Stomach (tissue), 19 donors: ENCODE measurements at places on chromosomes 5 and 9.

DNA sequence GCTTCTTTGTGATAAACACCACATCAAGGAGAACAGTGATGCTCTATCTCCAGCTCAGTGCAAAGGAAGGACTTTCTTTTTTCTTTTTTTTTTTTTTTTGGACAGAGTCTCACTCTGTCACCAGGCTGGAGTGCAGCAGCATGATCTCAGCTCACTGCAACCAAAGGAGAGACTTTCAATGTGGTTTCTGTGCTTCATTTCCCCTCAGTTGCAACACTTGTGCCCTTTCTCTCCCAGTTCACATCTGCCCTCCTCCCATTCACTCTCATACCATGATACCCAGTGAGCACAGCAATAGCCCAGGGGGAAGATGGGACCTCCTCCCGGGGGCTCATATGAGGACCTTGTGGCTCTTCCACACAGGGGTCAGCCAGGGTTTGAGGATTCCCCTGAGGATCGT, 110.0 kb downstream of the MTRR start:
- H3K36me3 ChIP-seq, result no peaks in the 10 kb centered on the region
- no peaks in the 10 kb centered on the region for H3K27me3 ChIP-seq
- DNase-seq, result no peak
- H3K4me3 ChIP-seq, result no peak overlapping the region
- H3K27ac ChIP-seq, result no peak overlapping the region

- H3K4me1 ChIP-seq, result no peaks in the 10 kb centered on the region
- no peak for DNase-seq
- H3K36me3 ChIP-seq, result no peaks in the 10 kb centered on the region
- H3K27me3 ChIP-seq, result no peaks in the 10 kb centered on the region
- no peak overlapping the region for H3K27ac ChIP-seq
Measured at GRCh38 chr5:108025957-108026356, 355.2 kb upstream of the EFNA5 start.

DNA sequence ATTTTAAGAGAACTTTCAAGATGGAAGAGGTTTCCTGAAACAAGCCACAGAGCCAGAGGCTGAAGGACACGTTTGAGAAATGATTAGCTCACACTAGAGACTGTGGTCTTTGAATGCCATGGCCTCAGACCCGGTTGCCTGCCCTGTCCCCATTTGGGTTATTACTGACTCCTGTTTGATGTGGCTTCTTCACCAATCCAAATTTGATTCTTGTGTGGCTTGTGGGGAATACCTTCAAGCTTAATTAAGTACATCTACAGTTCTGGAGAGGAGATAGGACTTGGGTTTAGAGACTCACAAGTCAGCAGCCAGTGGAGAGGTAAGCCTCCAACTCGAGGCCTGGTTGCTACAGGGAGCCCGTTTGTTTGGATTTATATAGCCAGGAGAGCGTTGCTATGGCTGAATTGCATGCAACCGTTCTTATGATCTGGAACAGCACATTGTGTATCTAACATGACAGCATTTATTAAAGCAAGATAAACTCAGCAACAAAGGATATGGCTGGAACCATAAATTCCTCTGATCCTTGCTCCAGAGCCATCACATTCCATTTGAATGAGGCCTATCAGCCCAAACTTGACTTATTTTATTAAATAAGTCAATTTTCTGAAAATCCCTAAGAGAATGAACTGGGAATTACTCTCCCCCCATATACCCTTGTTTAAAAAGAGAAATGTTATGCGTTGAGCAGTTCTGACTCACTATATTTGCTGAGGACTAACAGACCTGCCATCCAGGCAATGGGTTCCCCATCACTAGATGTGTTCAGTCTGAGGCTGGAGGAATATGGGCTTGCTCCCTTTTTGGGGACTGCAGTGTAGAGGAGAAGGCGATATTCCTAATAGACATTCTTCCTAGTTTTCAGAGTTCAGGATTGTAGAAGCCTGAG, 88.4 kb upstream of the TNFSF8 start:
- no peak overlapping the region for H3K4me3 ChIP-seq
- H3K4me1 ChIP-seq, result no peaks in the 10 kb centered on the region
- peak overlapping the region; percentile 56 for H3K27ac ChIP-seq

DNA sequence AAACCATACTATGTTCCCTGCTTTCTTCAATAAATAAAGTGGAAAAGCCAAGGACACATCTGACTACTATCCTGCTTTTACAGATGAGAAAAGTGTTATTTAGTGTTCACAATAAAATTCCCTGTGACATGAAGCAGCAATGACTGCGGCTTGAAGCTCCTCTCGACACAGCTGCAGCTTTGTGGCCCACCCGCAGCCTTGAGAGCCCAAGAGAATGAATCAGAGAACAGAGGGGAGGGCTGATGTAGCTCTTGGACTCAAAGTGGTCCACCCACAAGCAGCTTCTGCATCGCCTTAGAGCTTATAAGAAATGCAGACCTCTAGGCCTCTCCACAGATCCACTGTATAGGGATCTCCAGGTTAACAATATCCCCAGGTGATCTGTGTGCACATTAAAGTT, 181.3 kb upstream of the GNA14 start:
- no peak for DNase-seq
- no peaks in the 10 kb centered on the region for H3K4me1 ChIP-seq
- no peak overlapping the region for H3K4me3 ChIP-seq
- no peaks in the 10 kb centered on the region for H3K36me3 ChIP-seq
- no peaks in the 10 kb centered on the region for H3K27me3 ChIP-seq

DNA sequence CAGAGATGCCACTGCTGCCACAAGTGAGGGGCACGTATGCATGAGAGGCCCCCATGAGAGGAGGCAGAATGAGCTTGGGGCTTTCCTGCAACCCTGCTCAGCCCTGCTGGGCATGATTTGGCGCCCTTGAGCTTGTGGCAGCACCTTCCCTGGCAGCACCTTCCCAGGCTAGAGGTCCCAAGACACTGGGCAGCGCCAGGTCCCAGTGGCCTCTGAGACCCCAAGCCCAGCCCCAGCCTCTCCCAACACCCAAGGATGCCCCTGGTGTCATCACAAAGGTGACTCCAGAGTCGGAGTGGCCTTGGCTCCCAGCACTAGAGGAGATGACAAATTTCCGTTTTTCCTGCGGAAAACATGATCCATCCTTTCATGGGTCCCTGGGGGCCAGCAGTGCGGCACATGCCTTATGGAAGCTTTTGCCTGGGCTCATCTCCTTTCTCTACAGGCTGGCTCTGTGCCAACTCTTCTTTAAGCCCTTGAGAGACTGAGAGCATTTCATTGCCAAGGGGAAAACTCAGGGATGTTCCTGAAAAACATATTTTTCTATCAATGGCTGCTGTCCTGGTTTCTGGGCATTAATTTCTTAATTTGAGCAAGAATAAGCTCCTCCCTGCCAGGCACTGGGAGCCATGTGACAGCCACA, 77.1 kb upstream of the ADAMTS2 start:
- H3K36me3 ChIP-seq, result no peaks in the 10 kb centered on the region
- no peak for DNase-seq
- H3K4me3 ChIP-seq, result no peak overlapping the region
- no peaks in the 10 kb centered on the region for H3K27me3 ChIP-seq
- no peak overlapping the region for H3K27ac ChIP-seq

- no peak overlapping the region for H3K27ac ChIP-seq
- H3K27me3 ChIP-seq, result no peaks in the 10 kb centered on the region
- no peaks in the 10 kb centered on the region for H3K36me3 ChIP-seq
- no peak overlapping the region for H3K4me3 ChIP-seq
- DNase-seq, result no peak
Measured at GRCh38 chr5:15577132-15577531, 77.2 kb downstream of the FBXL7 start.

GRCh38 chr5:115907177-115907576, 55.1 kb upstream of the LVRN start:
- no peak overlapping the region for H3K4me3 ChIP-seq
- H3K27me3 ChIP-seq, result no peaks in the 10 kb centered on the region
- H3K36me3 ChIP-seq, result no peaks in the 10 kb centered on the region
- H3K4me1 ChIP-seq, result no peaks in the 10 kb centered on the region
- no peak overlapping the region for H3K27ac ChIP-seq
- no peak for DNase-seq

DNA sequence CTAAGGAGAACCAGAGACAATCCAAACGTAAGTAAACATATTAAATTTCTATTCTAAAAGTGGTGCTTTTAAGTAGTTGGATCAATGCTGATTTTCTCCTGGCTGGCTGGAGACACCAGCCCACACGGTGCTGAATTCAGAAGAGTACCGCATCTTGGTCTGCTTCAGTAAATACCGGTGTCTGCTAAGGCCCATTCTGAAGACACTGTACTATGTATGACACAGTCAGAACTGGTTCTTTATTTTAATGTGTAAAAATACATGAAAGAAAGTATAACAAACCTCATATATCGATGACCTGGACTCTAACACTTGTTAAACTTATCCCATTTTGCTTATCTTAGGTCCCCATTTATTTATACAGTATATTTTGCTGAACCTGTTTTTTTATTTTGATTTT, 32.8 kb downstream of the RAPGEF1 start:
- no peaks in the 10 kb centered on the region for H3K27me3 ChIP-seq
- no peaks in the 10 kb centered on the region for H3K36me3 ChIP-seq
- DNase-seq, result no peak
- peak overlapping the region; percentile 11 for H3K27ac ChIP-seq
- no peak overlapping the region for H3K4me3 ChIP-seq
